ENCODE measurements at places on chromosomes 2 and 18.
A peak's percentile ranks its signal among the peaks of the same experiment; 100 is the strongest.

- DNase-seq, result no peak
These were observed 60.3 kb downstream of the CELF4 start for GRCh38 chr18:37505321-37505720.

- no peak for DNase-seq
These were observed 479.0 kb downstream of the TDRD15 start for GRCh38 chr2:21602789-21603188.

GRCh38 chr2:211035548-211036185 lies 479.3 kb downstream of the CPS1 start:
- no peak for DNase-seq

- DNase-seq, result no peak
These were observed 8.4 kb upstream of the HNRNPLL start for GRCh38 chr2:38610851-38611801.

GRCh38 chr2:122163617-122164016 lies 408.2 kb downstream of the TSN start:
- no peak for DNase-seq

GRCh38 chr2:222903234-222904220 lies 42.7 kb downstream of the ACSL3 start:
- peak; percentile 51 for DNase-seq

GRCh38 chr2:14418115-14418514 lies 214.4 kb upstream of the LRATD1 start:
- DNase-seq, result no peak

GRCh38 chr2:72008608-72009007 lies 139.1 kb downstream of the CYP26B1 start:
- DNase-seq, result no peak

- no peak for DNase-seq
These were observed 33.5 kb downstream of the INPP4A start for GRCh38 chr2:98478088-98478551.

DNA sequence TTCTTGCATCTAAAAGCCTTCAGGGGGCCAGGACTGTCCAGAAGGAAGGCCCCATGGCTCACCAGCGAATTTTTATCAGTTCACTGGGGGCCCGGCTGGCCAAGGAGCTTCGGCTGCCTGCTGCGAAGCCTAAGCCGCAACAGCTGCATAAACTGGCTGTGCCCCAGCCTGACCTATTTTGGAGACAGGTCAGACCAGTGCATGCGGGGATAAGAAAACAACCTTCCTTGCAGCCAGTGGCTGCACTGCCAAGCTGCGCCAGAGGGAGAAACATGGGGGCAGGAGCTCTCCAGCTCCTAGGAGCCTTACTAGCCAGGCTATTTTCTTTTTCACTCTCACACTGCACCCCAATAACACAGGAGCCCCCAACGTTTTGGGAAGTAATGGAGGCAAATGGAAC lies 15.2 kb downstream of the PAX3 start:
- no peak for DNase-seq

- DNase-seq, result no peak
These were observed 1.7 kb upstream of the BCL2 start for GRCh38 chr18:63321291-63321690.

GRCh38 chr18:46274266-46274665 lies 170.1 kb downstream of the HAUS1 start:
- no peak for DNase-seq

All from activated CD4-positive, alpha-beta T cell treated with anti-CD3 and anti-CD28 coated beads, Interleukin-2, amount 10 ng/mL, durations not matched to agents 7 days and 5 days (primary cell).